NCI-H226 (cell line): ENCODE measurements at places on chromosomes 5 and 9.

DNA sequence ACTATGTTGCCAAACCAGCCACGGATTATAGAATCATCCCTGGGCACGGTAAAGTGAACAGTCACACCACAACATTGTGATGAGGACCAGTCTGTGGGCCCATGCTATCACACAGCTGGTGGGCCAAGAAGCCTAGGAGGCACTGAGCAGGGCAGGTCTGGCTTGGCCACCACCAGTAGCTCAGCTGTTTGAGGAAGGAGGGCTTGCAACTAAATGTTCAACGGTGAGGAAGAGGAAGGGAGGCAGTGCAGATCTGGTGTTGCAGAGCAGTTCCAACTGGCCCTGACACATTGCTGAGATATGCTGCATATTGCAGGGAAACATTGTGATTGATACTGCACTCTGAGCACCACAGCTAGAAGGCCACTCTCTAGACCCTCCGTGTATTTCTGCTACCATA, 77.9 kb upstream of the ATG10 start:
- no peak for DNase-seq

GRCh38 chr5:178235588-178235974, 3.0 kb upstream of the PHYKPL start:
- no peak for DNase-seq

DNA sequence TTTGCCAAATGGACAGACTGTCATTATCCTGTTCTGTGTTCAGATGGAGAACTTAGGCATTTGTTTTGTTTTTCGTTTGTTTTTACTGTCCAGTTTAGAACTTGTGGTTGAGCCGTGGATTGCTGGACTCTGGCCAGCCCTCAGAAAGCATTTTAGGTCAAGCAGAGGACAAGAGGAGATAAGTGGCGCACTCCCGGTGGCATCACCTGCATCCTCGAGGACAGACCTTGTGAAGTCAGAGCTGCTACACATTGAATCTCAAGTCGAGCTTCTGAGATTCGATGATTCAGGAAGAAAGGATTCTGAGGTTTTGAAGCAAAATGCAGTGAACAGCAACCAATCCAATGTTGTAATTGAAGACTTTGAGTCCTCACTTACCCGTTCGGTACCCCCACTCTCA, 8.9 kb downstream of the MTRR start:
- no peak for DNase-seq

DNA sequence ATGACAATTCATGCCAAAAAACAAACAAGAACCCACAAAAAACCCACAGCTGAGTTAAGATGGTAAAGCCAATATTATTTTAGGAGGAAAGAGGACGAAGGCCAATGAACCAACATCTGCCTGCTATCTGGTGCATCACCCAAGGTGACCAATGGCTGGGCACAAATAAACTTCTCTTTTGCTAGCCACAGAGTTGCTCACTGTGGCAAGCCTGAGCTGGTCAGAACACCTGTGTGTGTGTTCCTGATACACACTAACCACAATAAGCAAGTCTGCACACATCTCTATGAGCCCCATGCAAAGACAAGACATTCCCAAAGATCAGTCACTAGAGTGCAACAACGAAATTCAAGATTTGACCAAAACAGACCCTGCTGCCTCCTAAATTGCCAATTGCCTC, 63.1 kb downstream of the RNF38 start:
- no peak for DNase-seq

- no peak for DNase-seq
These were observed at the start of gene DMRT2 for GRCh38 chr9:1050125-1050895. Gene DMRT2 (plus strand): TSS chr9:1050357. CDS start chr9:1051614, 1,257 bp downstream.

- peak; percentile 88 for DNase-seq
These were observed 20.0 kb downstream of the CEMIP2 start for GRCh38 chr9:71748280-71748743.

GRCh38 chr5:53041071-53041692, 52.0 kb downstream of the ITGA2 start:
- DNase-seq: no peak

GRCh38 chr9:106621313-106622163, 241.4 kb upstream of the ZNF462 start:
- no peak for DNase-seq

- no peak for DNase-seq
These were observed 1.7 kb downstream of the ADAMTS16 start for GRCh38 chr5:5141625-5142525.
